Colonic mucosa (tissue), 4 donors: ENCODE measurements at places on chromosomes 13 and 19. TPM values are rescaled to one million over a fixed set of nuclear protein-coding genes. Genes with fewer than 3 reads are reported as not detected.
A peak's percentile ranks its signal among the peaks of the same experiment; 100 is the strongest.

Gene CEACAM3
- 2.8 TPM for total RNA-seq

Gene ZNF83
- 9.6 TPM for total RNA-seq

Gene FBN3
- total RNA-seq: 0.05 TPM

GRCh38 chr13:36571444-36571843 lies 102.4 kb upstream of the SERTM1 start:
- DNase-seq: no peak

DNA sequence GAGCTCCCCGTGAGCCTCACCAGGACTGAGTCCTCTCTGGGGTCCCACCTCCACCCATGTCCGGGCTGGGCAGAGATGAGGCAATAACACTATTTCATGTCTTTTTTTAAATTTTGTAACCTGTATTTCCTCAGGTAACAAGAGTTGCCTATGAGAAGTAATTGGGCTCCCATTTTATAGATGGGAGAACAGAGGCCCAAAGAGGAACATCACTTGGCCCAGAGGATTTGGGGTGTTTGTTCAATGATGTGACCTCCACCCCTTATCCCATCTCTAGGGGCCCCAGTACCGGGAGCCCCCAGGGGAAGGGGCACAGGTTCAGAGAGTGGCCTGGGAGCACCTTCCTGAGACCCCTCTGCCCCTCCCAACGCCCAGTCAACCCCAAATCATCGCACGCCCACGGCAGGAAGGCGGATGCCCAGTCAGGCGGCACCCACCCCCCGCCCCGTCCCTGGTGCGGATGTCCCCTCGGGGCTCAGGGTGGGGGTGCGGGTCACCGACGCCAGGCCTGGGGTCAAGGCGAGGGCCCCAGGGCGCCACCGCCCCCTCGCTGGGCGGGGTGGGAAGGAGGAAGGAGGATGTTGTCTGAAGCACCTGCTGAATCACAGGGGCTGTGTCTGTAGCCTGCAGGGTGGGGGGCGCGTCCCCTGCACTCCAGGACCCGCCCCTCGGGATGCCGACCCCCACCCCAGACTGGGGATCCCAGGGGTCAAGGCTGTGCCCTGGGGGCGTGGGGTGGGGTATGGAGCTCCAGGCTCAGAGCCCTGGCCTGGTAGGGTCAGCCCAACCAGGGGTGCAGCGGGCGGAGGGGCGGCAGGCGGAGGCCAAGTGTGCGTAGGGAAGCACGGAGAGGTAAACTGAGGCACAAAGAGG lies 9.0 kb upstream of the CIRBP start:
- DNase-seq: peak; percentile 62

DNA sequence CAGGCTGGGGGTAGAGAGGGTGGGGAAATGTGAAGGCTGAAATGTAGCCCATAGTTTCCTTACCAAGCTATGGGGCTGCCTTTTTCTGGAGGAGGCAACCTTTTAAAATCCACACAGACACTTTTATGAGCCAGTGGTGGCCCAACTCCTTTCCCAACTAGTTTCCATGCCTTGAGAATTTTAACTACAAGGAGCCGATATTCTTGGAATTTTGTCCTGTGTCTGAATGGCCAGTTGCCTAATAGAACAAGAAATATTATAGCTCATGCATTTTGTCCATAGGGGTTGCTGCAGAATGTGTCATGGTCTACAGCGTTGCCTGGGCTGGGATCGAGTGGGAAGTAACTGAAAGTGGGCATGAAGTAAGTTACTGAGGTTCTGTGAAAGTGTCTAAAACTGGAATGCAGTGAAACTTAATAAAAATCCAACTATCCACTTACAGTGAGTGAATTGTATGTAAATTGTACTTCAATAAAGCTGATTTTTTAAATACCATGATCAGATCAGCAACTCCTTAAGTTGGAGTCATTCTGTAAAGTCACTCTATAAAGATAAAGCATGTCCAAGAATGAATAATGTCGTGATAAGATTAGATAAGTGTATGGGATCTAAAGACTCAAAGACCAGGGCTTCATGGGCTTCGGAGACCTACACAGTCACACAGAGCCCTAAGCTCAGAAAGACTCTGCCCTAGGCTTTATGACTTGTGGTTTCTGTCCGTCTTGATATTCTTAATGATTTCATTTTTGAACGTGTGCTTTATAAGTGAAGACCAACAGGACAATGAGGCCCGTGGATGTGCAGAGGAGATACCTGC lies 122.6 kb upstream of the FNDC3A start:
- no peak for DNase-seq

GRCh38 chr13:31236211-31236786 lies 36.5 kb downstream of the B3GLCT start:
- DNase-seq: no peak

Gene CEACAM1
- 510 TPM for total RNA-seq

GRCh38 chr13:87376081-87376480 lies 295.1 kb upstream of the SLITRK5 start:
- no peak for DNase-seq

DNA sequence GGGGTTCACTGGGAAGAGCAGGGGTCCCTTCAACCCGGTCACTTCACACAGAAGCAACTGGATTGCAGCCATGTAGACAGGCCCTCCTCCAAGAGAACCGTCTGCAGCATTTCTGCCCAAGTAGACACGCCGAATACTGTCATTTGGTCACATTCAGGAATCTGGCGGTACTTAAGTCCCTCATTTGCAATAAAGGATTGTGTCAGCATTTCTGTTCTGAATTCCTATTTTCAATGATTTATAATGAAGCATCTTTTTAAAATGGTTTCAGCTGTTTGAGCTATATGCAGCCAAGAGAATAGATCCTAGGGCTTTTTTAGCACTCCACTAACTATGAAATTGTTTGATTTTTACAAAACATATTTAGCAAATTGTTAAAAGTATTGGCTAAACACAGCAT lies 143.5 kb upstream of the SOX1 start:
- DNase-seq: no peak

- no peak for DNase-seq
Observed at GRCh38 chr19:33219261-33219815, 6.3 kb downstream of the SLC7A10 start.

DNA sequence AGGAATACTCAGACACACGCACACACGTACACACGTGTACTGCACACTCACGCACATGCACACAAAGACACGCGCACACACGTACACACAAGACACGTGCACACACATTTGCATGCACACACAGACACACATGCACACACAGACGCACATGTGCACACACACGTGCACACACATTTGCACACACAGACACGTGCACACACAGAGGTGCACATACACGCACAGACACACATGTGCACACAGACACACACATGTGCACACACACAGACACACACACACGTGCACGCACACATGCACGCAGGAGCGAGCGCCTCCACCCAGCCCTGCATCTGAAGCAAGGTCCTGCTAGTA lies 81.1 kb downstream of the GADD45B start:
- DNase-seq: no peak

Gene KLK4
- 2.0 TPM for total RNA-seq

DNA sequence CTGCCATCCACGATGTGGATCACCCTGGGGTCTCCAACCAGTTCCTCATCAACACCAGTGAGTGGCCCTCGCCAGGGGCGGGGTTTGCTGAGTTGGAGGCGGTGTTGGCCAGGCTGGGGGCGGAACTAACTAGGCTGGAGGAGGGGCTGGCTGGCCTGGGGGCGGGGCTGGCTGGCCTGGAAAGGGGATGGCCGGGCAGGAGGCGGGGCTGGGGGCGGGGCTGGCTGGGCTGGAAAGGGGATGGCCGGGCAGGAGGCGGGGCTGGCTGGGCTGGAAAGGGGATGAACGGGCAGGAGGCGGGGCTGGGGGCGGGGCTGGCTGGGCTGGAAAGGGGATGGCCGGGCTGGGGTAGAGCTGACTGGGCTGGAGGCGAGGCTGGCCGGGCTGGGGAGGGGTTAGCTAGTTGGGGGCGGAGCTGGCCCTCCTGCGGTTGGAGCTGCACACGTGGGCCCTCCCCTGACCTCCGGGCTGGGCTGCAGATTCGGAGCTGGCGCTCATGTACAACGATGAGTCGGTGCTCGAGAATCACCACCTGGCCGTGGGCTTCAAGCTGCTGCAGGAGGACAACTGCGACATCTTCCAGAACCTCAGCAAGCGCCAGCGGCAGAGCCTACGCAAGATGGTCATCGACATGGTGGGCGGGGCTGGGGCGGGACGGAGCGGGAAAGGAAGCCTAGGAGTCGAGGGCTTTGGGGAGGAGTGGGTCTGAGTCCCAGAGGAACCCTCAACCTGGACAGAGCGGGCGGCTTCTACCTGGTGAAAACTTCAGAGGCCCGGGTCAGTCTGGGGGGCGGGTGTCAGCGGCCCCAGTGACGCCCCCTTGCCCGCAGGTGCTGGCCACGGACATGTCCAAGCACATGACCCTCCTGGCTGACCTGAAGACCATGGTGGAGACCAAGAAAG lies 41.0 kb downstream of the PDE4A start:
- DNase-seq: peak; percentile 98

DNA sequence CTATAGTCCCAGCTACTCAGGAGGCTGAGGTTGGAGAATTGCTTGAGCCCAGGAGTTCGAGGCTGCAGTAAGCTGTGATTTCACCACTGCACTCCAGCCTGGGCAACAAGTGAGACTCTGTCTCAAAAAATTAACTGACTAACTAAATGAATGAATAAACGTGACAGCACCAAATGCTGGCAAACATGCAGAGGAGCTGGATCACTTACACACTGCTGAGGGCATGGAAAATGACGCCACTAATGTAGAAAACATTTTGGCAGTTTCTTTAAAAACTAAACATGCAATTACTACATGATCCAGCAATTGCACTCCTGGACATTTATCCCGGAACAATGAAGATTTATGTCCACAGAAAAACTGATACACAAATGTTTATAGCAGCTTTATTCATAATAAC lies 31.3 kb upstream of the GTF3A start:
- DNase-seq: no peak

Gene ZNF524
- total RNA-seq: 30.4 TPM

DNA sequence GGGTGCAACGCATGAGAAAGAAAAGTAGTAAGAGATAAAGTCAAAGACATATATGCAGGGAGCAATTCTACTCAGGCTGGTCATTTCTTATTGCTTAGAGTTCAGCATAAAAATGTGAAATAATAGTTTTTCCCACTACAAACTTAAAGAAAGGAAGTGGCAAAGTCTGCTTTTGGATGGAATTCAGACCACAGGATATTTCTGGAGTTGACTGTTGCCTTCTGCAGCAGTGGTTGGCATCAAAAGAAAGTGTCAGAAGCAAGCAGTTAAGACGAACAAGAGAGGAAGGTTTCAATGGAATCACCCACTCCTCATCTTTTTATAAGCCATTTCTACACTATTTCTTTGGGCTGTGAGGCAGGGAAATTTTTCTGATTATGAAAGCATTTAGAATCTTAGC lies 36.2 kb upstream of the TRPC4 start:
- DNase-seq: no peak

Gene SHFL
- 15.1 TPM for total RNA-seq

GRCh38 chr13:33480561-33480960 lies 195.0 kb upstream of the STARD13 start:
- DNase-seq: no peak

- no peak for DNase-seq
Observed at GRCh38 chr13:29436291-29436690, 159.2 kb downstream of the SLC7A1 start.

DNA sequence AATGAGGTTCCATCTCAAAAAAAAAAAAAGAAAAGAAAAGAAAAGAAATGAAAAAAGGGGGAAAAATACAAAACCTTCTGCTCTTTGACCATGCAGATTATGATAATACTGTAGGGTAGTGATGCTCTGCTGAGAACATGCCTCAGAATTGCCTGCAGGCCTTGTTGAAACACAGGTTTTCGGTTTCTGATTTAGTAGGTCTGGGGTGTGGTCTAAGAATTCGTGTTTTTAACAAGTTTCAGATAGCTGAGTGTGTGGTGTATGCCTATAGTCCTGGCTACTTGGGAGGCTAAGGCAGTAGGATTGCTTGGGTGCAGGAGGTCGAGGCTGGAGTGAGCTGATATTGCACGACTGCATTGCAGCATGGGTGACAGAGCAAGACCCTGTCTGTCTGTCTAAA lies 14.9 kb upstream of the CYP2B6 start:
- DNase-seq: no peak

DNA sequence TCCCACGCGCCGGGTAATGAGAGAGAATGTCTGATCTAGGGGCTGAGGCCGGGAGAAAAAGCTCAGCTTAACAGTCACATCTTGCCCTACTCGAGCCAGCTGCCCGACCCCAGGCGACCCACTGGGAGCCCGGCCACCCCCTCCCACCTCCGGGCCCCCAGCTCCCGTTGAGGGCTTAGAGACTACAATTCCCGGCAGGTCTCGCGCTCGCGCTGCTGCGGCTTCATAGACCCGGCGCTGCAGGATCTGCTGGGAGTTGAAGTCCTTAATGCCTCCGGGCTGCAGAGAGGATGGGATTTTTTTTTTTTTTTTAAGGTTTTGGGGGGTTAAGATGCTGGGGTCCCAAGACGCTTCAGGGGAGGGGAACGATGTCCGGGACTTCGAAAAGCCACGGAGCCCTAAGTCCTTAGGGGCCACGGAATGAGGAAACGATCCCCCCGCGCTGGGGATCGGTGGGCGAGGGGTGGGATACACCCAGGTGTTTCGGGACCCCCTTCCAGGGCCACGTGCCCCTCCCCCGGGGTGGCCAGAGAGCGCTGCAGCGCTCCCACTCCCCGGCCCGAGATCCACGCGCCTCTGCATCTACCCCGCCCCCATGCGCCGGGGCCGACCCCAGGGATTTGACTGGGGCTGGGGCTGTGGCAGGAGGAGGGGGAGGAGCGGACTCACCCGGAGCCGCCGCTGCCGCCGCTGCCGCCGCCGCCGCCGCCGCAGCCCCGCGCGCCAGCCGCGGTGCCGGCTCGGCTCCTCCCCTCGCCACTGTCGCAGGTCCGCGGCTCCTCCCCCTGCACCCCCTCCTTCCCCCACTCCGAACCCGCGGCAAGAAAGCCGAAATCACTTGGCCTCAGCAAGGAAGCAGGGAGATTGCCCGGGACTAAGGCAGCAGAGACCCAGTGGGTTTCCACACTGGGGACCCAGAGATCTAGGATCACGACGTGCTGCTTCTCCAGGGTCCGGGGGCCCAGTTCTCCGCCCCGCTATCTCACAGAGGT lies at the start of gene SYT3:
TSS of gene SYT3 (minus strand) at position 761 of the 992 bp plus-strand sequence. CDS start 2,470 bp downstream, outside the sequence.
- no peak for DNase-seq

Gene NOVA2
- 0.72 TPM for total RNA-seq

Gene GPR12
- 0.05 TPM for total RNA-seq

GRCh38 chr13:100460266-100460665 lies 128.3 kb downstream of the GGACT start:
- no peak for DNase-seq

DNA sequence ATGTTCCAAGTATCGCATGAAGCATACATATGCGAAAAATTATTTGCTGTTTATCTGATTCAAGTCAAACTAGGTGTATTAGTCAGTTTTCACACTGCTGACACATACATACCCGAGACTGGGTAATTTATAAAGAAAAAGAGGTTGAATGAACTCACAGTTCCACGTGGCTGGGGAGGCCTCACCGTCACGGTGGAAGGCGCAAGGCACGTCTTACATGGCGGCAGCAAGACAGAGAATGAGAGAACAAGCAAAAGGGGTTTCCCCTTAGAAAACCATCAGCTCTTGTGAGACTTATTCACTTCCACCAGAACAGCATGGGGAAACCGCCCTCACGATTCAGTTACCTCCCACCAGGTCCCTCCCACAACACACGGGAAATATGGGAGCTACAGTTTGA lies 13.0 kb upstream of the PROZ start:
- DNase-seq: no peak
